NCI-H2107 (cell line): ENCODE measurements at places on chromosomes 2 and 18.

GRCh38 chr2:182361477-182361876, 65.4 kb downstream of the PDE1A start:
- no peak for DNase-seq

DNA sequence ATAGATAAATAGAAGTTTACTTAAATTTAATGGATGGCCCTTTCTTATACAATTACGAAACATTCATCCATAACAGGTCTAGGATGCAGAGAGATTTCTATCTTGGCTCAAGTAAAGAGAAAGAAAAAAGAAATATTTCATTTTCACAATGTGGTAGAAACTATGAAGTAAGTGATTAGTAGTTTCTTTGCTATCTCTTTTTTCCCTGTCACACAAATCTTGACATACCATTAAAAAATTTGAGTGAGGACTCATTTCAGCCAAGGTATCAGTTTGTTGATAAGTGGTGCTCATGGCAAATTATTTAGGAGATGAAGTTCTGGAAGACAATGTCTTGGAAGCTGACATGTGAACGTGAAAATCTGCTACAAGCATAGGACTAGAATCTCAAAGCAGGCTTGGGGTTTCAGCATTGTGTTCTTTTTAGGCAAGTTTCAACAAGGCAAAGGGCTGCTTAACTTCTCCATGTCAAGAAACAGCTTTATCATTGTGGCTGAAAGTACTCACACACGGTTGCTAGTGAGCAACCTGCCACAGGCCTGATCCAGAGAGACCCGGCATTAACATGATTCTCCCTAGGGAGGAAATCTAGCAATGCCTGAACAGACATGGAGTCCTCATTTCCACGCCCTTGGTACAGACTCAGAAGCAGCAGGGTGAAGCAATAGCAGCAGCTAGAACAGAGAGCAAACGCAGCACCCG, 414.6 kb downstream of the DLGAP1 start:
- DNase-seq = peak; percentile 44

DNA sequence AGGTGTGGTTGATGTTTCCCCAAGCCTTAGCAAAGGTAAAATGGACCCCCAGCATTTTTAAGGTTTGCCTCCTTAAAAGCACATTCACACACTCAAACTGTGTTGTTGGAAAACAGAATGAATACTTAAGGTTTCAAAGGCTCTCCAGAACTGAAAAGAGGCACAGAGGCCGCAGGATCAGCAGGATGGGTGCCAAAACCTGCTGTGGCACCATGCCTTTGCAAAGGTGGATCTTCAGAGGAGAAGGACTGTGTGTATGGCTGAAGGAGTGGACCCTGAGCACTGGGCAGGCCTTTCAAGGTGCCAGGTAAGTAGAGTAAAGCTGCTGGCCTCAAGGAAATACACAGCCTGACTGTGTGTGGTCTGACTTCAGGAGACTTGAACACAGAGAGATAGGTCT, 127.3 kb downstream of the XRCC5 start:
- no peak for DNase-seq

DNA sequence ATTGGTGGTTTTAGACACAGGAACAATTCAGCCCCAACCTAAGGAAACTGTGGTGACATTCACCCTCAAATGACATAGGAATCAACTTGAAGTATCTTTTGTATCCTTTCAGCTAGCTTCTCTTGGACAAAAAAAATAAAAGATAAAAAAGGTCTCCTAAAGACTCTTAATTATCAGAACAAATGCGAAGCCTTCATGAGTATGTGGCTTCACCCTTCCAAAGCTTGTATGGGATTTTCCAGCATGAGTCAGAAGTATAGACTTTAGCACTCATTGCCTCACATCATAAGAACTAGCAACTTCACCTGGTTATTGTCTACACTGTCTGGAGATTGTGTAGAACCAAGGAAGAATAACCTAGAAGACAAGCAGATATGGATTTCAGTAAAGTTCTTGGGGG, 135.4 kb downstream of the LAMA3 start:
- no peak for DNase-seq
